Stimulated activated CD4-positive, alpha-beta T cell treated with anti-CD3 and anti-CD28 coated beads, Interleukin-4, amount 100 ng/mL, for 4 hours (primary cell): ENCODE measurements at places on chromosomes 11 and 22.

DNA sequence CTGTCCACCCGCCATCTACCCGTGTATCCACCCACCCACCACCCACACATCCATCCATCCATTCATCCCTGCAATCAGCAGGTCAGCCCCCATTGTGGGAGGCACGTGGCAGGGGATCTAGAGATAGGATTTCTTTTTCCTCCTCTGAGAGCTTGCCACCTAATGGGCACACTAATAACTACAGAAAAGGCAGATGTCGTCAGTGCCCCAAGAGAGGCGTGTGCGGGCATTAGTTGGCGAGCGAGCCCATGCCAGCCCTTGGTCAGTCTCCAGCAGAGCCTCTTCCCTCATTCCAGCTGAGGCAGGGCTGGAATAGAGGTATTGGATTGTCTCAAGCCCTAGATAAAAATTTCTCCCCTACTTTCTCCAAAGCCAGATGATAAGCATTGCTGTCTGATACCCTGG lies 9.7 kb downstream of the USP2 start:
- DNase-seq, result no peak

DNA sequence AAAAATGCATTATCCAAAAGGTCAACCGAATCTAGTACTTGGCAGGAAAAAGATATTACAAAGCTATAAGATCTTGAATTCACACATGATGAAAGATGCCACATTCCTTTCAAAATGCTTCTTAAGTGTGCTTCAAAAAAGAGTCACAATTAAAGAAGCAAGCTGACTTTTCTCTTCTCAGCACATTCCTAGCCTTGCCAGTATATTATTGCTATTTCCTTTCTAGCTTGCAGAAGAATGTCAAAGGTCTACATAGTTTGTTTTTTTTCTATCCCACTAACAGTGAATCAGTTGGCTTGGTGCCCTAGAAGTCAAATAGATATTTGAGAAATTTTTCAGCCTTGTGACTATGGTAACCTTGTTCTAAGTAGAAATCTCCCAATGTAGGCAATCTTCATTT lies 56.8 kb downstream of the GUCY1A2 start:
- DNase-seq, result no peak

GRCh38 chr11:59573216-59573615 lies 42.4 kb downstream of the OSBP start:
- no peak for DNase-seq

GRCh38 chr11:132238331-132238866 lies 868.0 kb downstream of the NTM start:
- no peak for DNase-seq

DNA sequence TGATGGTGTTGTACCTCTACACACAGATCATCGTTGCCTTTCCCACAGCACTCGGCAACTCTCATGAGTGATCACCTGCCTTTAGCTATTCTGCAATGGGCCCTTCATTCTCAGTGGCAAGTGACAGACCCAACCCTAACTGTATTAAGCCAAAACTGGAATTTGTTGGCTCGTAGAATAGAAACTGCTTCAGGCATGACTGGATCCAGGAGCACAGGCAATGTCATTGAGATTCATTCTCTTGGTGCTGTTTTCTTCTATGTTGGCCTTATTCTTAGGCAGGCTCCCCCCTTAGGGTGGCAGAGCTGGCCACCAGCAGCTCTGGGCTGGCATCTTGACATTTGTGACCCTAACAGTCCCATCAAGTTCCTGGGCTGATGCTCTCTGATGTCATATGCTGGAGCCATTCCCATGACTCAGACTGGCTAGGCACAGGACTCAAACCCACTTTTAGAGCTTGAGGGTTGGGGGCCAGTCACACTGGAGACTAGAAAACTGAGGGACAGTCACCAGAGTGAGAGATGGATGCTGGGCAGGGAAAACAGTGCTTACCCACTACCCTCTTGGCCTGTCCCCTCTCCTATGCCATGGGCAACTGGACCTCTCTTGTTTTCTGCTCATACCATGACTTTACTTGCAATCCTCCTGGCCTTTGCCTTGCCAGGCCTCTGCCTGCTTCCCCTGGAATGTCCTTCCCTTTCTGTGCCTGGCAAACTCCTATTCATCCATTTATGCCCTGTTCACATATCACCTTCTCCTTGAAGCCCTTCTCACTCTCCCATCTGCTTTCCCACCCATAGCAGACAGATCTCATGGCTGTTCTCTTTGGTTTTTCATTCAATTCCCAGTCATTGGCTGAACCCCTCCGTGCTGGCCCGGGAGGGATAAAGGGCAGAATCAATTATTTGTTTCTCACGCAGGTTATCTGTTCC lies 7.1 kb upstream of the CDC42EP2 start:
- DNase-seq, result no peak

GRCh38 chr11:86678296-86678695 lies 5.9 kb upstream of the ME3 start:
- no peak for DNase-seq

DNA sequence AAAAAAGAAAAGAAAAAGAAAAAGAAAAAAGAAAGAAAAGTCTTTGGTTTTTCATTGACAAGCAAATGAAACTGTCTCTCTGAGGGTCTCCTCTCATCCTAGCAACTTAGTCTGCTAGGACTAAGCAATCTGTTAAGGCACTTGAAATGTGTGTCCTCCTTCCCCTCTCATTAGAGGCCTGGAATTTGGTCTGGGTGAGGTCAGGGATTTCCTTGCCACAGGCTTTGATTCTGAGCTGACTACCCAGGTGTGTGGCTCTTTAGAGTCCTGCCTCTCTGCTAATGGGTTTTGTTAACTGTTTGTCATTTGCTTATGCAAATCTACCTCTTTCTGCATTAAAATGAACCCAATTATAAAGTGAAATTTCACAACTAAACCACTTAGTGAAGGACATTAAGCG lies 18.3 kb upstream of the PKNOX2 start:
- DNase-seq, result no peak

- no peak for DNase-seq
Measured at GRCh38 chr22:30188911-30189310, 57.6 kb downstream of the LIF start.

- DNase-seq, result no peak
Measured at GRCh38 chr11:43358279-43358800, 380 bp upstream of the TTC17 start.

GRCh38 chr22:19214078-19214473 lies 35.5 kb upstream of the SLC25A1 start:
- DNase-seq, result no peak

- DNase-seq, result no peak
Measured at GRCh38 chr11:112697391-112698178, 263.6 kb upstream of the NCAM1 start.

DNA sequence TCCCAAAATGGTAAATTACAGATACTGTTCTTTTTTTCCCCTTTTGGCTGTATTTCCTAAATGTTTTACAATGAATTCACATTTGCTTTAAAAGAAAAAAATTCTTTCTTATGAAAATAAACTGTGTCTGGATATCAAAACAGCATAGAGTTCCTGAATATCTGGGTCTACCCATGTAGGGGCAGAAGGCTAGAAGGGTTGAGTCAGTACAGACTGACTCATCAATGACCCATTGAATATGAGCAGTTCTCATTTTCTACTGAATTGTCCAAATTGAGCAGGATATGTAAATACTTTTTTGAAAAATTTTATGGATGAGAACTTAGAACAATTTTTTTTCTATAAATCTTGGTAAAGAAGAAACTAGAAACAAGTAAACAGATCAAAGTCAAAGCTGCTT lies 16.3 kb upstream of the C11orf87 start:
- DNase-seq, result no peak

DNA sequence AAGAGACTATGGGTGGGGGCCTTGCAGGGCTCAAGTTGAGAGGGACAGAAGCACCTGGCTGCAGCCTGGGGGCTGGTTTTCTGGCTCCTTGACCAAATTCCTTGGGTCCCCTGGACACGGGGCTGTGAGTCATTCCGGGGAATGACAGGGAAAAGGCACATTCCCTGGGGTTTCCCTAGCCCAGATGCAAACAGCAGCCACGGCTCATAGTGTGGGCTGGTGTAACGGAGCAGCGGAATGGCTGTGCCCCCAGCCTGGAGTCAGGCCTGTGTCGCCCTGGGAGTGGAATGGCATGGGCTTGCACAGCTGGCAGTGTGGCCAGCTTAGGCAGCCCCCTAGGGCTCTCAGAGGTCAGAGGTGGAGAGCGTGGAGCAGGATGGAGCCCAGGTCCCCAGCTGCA lies 77.6 kb upstream of the KCNQ1OT1 start:
- no peak for DNase-seq

DNA sequence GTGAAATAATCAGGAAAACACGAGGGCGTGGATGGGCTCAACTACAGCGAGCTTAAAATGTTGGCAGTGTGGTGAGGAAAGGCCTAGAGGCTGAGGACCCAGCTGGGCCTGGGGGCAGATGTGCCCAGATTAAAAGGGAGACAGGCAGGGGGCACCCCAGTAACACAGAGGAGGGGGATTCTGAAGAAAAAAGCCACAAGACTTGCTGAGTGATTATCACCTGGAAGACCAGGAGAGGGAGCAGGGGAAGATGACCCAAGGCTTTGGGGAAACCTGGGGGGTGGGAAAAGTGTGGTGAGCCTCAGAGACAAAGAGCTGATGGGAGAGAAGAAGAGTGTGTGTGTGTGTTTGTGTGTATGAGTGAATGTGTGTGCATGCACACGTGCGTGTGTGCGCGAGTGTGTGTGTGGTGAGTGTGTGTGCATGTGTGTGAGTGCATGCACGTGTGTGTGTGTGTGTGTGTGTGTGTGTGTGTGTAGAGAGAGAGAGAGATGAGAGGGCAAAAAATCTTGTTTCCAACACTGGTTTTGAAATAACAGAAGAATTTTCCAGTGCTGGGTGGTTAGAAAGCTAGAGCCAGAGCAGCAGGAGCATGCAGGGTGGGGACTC lies 500.5 kb downstream of the BUD13 start:
- no peak for DNase-seq

- DNase-seq, result no peak
Measured at GRCh38 chr11:102630598-102631448, 5.7 kb upstream of the MMP20 start.

GRCh38 chr22:37525073-37525745 lies 6.0 kb upstream of the CARD10 start:
- DNase-seq, result peak; percentile 13

GRCh38 chr11:107564877-107565218 lies 687 bp downstream of the ALKBH8 start:
- no peak for DNase-seq

DNA sequence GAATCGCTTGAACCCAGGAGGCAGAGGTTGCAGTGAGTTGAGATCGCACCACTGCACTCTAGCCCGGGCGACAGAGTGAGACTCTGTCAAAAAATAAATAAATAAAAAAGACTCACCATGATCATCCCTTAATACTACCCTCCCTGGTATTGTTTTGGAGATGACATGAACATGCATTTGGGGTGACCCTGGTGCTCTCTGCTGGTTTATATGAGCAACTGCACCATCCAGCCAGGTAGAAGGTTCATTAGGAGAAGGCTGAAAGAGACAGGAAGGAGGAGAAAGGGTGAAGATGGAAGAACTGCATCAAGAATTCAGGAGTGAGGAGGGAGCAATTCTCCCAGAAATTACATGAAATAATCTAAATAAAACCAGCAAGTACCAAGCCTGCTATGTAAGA lies 37.8 kb downstream of the SLC5A1 start:
- DNase-seq, result peak; percentile 8

DNA sequence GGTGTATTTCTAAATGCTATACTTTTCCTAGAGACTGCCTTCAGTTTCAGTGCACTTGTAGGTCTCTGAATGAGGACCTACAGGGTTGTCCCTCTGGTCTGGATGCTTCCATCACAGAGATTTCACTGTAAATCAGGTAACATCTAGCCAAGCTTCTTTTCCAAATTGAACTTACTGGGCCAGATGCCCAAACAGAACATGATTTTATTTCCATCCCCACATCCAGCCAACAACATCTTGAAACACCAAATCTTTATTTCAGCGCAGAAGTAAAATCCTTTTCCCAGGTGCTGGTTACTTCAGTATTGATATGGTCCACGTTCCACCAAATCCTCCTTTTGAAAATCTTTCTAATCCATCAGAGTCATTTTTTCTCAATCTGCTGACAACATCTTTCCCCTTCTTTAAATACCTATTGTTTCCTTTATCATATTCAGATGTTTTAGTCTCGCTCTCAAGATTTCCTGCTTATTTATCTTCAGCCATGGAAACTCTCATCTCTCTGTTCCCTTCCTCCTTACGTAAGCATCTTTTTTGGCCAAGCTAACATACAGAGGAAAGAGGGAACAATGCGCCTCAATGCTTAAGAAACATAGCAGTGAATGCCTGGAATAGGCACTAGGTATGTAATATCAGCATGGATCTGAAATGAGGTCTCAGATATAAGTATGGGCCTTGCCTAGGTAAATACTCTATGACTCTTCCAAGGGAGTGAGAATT lies 201.2 kb upstream of the MTNR1B start:
- no peak for DNase-seq

DNA sequence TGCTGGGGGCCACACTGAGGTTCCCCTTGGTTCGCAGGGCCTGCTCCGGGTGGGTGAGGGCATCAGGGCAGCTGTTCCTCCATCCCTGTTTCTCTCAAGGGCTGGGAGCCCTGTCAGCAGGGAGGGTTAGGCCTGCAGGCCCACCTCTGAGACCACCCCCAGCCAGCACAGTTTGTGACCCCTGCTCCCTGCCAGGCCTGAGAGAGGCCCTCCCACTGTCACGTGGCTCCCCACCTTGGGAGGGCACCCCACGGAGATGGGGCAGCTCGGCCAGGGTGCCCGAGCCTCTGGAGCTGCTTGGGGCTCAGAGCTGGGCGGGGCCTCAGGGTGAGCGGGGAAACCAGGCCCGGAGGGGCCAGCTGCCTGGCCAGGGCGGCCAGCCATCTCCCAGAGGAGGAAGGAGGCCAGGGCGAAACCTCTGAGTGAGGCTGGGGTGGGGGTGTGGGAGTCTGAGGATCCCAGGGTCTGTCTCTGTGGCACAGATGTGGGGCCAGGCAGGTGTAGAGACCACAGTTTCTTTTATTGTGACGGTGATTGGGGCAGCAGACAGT lies 2.5 kb upstream of the INS start:
- DNase-seq, result no peak

DNA sequence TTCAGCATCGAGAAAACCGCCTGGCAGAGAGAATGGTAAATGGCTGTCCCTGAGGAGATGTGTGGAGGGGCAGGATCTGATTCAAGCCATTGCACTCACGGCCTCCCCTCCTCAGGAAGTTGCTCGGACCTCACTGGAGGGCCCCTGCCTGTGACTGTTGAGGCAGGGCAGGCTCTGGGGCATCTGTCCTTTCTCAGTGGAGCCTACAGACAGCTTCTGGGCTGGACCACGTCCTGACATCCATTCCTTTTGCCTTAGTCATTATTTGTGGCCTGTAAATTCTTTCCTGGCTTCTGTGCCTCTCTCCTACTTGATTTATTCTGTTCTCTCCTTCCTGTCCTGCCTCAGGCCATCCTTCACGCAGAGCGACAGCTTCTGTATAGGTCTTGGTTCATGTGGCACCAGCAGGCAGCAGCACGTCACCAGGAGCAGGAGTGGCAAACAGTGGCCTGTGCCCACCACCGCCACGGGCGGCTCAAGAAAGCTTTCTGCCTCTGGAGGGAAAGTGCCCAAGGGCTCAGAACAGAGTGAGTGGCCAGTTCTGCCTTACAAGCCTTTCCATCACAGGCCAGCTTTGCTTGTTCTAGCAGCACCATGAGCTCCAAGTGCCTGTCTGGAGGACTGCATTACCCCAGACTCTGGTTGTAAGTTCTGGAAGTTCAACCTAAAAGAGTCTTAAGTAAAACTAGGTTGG lies 59.6 kb downstream of the PISD start:
- DNase-seq, result no peak
